Hippocampal formation (tissue), 2 donors: ENCODE measurements at places on chromosomes 12 and 14.

- DNase-seq, result no peak
Measured at GRCh38 chr12:43309959-43310358, 242.0 kb downstream of the ADAMTS20 start.

GRCh38 chr12:59119676-59120075 lies 199.4 kb upstream of the LRIG3 start:
- no peak for DNase-seq

DNA sequence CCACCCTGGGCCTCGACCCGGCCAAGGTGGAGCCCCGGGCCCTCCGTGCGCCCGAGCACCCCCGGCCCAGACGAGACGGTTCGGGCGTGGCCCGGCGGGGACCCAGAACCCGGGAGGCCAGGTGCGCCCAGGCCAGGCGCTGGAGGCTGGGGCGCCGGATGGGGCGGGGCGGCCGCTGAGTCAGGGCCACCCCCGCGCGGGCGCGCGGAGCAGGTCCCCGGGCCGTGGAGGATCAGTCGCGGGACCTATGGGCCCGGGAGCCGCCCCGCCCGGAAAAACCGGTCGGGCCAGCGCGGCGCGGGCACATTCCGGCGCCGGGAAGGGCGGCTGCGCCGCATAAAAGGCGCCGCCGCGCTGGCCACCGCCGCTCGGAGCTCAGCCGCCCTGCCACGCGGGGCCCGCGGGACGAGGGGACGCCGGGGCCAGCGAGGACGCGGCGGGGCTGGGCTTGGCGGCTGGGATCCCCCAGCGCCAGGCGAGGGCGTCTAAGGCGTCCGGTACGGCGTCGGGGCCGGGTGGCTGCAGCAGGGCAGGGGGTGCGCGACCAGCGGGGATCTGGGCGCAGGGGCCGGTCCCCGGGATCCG lies 21.5 kb upstream of the KIF26A start:
- DNase-seq, result no peak

DNA sequence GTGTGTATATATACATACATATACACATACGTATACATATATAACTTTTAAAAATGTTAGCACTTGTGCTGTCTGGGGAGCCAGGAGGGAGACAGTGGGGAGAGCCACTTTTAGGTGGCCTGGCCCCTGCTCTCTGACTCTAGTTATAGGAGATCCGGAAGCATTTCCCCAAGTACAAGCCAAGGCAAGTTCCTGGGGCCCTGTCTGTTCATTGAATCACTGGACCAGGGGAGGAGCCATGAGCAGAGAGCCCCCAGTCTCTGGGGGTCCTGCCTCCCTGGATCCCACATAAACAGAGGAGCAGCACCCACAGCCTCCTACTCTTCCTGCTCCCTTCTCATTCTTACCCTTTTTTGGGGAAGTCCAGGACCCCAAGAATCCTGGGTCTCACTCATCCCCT lies 45.4 kb upstream of the TMED10 start:
- DNase-seq, result no peak

GRCh38 chr12:109202770-109203169 lies 86.4 kb downstream of the ACACB start:
- no peak for DNase-seq

DNA sequence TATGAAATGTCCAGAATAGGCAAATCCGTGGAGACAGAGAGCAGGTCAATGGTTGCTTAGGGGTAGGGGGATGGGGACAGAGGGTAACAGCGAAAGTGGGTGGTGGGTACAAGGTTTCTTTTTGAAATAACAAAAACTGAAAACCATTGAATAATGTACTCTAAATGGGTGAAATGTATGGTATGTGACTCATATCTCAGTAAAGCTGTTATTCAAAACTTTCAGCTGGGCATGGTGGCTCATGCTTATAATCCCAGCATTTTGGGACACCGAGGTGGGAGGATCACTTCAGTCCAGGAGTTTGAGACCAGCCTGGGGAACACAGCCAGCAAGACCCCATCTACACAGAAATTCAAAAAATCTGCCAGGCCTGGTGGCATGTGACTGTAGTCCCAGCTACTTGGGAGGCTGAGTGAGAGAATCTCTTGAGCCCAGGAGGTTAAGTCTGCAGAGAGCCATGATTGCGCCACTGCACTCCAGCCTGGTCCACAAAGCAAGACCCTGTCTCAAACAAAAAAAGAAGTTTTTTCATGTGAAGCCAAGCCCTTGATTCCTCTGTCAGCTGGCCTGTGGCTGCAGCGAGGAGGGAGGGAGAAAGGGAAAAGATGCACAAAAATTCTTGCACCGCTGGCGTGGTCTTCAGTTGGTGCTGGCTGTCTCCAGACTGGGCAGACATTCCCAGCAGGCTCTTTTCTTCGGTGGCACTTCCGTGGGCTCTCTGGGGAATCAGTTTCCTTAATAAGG lies 248.2 kb downstream of the SLC41A2 start:
- no peak for DNase-seq

- DNase-seq, result no peak
Measured at GRCh38 chr14:48970943-48971342, 615.2 kb downstream of the RPS29 start.

GRCh38 chr14:83162361-83162929 lies 1628.8 kb upstream of the SEL1L start:
- DNase-seq, result no peak

- no peak for DNase-seq
Measured at GRCh38 chr14:41022932-41023331, 583.7 kb upstream of the LRFN5 start.

DNA sequence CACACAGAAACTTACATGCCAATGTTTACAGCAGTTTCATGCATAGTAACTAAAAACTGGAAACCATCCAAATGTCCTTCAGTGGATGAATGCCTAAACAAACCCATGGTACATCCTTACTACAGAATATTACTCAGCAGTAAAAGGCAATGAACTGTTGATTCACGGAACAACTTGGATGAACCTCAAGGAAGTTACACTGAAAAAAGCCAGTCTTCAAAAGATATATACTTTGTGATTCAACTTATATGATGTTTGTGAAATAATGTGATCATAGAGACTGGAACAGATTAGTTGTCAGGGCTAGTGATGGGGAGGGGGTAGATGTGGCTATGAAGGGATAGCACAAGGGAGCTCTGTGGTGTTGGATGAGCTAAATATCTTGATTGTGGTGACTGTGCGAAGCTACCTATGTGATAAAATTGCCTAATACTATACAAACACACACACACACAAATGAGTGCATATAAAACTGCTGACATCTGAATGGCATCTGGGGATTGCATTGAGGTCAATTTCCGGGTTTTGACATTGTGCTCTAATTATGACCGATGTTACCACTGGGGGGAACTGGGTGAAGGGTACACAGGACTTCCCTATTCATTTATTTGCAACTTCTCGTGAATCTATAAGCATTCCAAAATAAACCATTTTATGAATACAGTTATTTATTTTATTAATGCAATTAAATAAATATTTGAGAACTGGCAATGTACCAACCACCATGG lies 94.3 kb downstream of the RIN3 start:
- DNase-seq, result no peak

DNA sequence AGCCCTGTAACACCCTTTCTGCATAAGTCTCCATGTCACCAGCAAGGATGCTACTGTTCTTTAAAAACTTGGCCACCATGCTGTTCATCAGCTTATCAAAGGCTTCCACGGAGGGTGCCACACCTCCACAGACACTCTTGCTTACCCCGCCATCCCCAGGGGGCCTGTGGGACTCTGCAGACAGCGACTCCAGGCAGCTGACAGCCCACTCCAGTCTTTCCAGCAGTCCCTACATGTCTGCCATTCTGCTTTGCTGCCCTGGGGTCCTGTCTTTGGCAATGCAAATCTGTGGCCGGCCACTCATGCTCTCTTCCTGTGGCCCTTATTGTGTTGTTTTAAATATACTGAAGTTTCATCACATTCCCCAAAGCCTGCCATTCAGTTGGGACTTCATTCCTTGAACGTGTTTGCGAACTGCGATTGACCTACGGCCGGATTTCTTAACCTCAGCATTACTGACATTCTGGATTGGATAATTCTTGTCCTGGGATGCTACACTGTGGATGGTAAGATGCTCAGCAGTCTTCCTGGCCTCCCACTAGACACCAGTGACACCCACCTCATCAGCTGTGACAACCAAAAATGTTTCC lies 125.6 kb downstream of the FOXN3 start:
- no peak for DNase-seq

GRCh38 chr12:7188562-7189397 lies 706 bp upstream of the PEX5 start:
- peak; percentile 49 for DNase-seq

DNA sequence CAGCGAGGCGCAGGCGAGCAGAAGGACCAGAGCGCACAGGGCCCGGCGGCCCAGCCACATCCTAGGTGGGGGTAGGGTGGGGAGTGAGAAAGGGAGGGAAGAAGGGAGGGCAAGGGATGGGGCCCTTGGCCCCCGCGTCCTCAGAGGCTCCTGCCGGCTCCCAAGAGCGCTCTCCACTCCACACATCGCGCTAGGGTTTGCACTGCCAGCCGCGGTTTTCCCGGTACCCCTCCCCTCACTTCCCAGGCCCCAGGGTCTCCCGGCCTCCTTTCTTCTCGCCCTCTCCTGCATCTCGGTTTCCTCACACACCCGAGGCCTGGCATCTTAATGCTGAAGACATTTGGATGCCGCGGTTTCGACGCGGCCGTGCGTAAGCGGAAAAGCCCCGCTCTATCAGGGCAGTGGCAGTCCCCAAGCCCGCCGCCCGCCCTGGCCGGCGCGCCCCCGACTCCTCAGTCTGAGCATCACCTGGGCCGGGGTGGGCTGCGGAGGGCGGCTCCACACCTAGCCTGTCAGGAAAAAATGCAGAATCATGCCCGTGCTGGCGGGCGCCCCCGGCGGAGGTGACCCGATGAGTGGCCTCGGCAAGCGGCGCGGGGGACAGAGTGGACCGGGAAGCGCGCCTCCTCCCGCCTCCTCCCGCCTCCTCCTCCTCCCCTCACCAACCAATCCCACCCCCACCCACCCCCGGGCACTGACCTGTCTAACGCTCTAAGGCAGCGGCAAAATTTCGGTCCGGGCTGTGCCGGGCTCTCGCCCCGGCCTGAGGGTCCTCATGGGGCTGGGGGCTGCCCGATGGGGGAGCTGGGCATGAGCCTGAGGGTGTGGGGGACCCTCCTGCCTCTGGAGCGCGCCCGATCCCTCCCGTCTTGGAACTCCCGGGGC lies 686 bp downstream of the B4GALNT1 start:
- DNase-seq, result no peak

- DNase-seq, result no peak
Measured at GRCh38 chr12:99005601-99006000, 360.5 kb downstream of the APAF1 start.

- DNase-seq, result no peak
Measured at GRCh38 chr12:50041962-50042361, 15.4 kb upstream of the ASIC1 start.

- DNase-seq, result no peak
Measured at GRCh38 chr14:22955702-22956569, 954 bp downstream of the HAUS4 start.

GRCh38 chr12:90628213-90628612 lies 326.8 kb downstream of the CCER1 start:
- DNase-seq, result no peak

- peak; percentile 16 for DNase-seq
Measured at GRCh38 chr12:93892423-93893268, 215.5 kb downstream of the CRADD start.

DNA sequence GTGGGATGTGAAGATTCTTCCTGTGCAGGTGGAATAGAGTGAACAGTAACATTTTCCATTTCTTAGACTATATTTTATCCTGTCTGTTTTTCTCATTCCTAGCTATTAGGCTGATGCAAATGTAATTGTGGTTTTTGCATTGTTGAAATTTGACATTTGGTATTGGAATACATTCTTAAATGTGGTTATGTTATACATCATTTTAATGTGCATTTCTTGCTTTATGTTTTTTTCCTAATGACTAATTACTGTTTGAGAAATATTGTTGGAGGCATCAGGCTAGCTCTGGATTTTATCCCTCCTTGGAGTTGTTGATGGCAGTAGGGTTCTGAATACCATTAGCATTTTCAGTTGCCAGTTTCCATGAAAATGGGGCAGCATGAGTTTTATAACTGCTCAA lies 75.9 kb upstream of the GNG2 start:
- no peak for DNase-seq
